Mesenteric fat pad (tissue), 1 donor: ENCODE measurements at places on chromosomes 6 and 20. TPM values are rescaled to one million over a fixed set of nuclear protein-coding genes. Genes with fewer than 3 reads are reported as not detected.

DUSP15 gene
- total RNA-seq: 0.77 TPM

ZNF341 gene
- 3.1 TPM for total RNA-seq

MEP1A gene
- 0.35 TPM for total RNA-seq

- no peak for DNase-seq
Measured at GRCh38 chr6:14294270-14294951, 176.8 kb downstream of the CD83 start.

DNA sequence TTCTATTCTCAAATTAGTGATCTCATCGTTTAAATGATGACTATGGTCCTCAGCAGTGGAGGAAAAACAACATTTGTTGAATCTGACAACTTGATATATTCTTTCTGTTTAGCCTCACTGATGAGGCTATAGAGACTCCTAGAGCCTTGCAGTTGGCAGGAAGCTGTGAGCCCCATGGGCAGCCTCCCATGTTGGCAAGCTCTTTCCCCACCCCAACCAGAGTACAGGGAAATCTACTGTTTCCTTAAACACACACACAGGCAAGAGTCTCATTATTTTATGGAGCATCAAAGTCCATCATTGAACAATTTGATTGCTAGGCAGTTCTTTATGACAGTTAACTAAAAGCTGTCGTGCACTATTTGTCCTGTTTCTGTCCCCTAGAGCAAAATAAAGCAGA is 498.2 kb upstream of the CITED2 start:
- no peak for DNase-seq

SAYSD1 gene
- 11.2 TPM for total RNA-seq

BTNL2 gene
- total RNA-seq: not detected

DNA sequence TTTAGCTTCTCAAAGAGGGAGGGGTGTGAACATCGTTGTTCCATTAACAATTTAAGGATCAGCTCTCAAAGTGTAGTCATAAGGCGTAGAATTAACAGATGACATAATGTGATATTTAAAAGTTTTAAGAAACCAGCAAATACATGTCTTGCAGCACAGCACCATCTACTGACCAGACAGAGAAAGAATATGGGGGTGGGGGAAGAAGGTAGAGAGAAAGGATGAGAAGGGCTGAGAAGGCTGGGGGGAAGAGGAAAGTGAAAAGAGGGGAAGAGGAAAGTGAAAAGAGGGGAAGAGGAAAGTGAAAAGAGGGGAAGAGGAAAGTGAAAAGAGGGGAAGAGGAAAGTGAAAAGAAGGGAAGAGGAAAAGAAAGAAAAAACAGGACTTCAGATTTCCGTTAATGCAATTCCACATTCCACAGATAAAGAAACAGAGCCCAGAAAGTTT is 80.9 kb downstream of the HAO1 start:
- no peak for DNase-seq
